ENCODE measurements at places on chromosomes 3 and 15.

GRCh38 chr3:168417016-168417415, 321.3 kb upstream of the GOLIM4 start:
- DNase-seq = no peak

DNA sequence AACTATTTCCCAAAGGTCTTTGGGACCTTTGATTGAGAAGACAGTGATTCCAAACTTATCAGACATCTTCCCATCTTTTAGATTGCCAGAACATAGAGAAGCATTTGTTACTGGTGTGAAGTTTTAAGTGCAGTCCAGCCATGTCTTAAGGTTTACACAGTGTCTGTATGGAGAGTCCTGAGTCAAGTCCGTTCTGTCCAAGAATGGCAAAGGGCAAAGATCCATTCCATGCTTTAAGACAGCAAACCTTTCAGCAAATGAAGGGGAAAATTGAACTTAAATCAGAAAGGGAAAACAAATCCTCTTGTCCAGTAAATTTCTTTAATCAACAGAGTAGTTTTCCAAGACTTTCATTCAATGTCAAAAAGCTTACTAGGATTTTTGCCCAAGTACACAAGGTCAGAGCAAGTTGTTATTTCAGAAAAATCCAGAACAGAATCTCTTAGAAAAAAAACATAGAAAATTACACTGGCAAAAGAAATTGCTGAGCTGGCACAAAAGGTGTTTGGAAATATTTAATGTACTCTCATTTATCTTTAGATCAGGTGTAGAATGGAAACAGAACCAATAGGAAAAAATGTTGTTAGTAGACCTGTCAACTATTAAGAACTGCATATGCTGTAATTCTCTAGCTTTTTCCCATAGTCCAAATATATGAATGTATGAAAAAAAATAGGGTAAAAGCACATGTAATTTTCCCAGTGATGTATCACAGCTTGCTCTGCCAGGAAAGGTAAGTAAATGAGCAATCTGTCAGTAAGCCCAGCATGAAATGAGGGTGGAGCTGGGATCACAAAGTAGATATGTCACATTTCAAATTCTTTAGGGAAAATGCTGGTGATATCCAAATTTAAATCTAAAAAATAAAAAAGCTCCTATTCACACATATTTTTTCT, 1099.9 kb downstream of the TUSC7 start:
- DNase-seq = no peak

DNA sequence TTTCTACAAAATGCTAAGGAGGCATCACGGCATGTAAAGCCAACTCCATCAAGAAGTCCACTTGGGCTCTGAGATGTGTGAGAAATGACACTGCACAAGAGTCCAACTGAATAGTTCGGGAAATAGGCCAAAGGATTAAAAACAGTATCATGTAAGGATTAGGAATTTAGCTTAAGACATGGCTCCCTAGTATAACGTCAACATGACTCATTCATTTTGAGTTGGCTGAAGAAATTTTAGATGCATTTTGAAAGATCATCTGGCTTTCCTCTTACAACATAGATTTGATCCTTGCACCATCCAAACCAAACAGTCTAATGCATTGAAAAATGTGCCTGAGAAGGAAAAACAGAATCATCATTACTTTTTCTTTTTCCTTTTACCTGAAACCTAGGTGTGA, 109.3 kb upstream of the MME start:
- no peak for DNase-seq

DNA sequence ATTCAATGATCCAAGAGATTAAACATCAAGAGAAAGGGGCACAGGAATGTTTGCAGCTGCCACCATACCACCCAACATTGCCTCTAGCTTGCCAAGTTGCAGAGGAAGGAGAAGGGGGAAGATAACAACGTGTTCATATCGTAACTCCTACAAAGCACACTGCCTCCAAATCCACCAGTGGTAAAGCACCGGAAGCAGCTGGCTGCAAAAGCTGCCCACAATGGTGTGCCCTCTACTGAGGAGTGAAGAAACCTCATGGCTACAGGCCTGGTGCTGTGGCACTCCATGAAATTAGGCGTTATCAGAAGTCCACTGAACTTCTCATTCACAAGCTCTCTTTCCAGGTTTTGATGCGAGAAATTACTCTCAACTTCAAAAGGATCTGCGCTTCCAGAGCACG, 263.9 kb upstream of the STT3B start:
- DNase-seq = no peak

GRCh38 chr3:139689708-139690228, 12.0 kb upstream of the NMNAT3 start:
- no peak for DNase-seq

- DNase-seq = no peak
These were observed 83.3 kb downstream of the MEX3B start for GRCh38 chr15:81962482-81962881.

DNA sequence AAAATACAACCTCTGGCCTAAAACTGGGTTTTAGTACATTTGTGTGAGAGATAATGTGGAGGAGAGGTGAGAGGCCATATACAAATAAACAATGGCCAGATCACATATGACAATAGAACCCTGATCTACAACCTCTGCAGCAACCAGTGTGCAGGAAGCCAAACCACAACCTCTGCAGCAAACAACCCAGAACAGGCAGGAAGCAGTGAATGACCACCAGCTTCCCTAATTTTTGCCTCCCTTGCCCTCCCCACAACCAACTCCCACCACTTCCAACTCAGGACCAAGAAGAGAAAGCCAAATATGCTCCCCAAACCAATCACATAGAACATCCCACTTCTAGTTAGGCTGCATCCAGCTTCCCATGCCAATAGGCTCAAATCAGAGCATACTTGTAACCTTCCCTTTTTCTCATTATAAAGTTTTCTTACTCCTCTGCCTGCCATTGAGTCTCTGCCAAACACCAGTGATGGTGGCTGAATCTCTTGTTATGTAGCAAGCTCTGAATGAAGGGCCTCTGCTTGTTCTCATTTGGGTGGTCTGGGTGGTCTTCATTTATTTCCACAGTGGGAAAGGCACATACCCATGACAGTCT, 102.6 kb upstream of the GAP43 start:
- no peak for DNase-seq

GRCh38 chr3:61055447-61055846, 195.8 kb downstream of the FHIT start:
- DNase-seq = no peak

DNA sequence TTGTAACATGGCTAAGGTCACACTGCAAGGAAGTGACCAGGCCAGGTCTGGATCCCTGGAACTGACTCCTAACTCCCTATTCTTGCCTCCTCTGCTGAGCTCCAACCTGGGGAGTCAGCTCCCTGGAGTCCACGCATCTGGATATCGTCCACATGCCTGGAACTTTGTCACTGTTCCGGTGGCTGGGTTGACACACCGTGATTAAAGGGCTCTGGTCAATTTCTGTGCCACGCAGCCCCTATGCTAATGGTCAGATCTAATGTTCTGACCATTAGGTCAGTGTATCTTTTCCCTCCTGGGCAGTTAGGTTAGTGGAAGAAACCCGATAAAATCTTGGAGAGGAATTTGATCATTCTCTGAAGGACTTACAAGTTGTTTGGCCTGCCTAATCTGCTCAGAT, 1.6 kb upstream of the TPM1 start:
- DNase-seq = no peak

DNA sequence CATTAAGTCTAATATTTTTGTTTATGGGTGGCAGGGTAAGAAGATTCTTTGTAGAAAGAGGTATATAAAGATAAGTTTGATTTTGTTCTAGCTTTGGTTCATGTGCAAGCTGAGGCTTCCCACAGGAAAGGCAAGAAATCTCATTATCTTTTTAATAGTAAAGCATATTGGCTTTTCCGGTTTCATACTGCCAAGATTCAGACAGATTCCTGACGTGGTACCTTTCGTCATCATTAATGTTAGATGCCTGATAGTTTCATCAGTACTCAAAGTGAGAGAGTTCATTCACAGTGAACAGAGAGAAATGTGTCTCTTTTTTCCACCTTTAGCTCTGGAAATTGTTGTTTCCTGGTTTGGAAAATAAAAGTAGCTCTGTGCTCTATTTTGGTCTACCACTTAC, 16.5 kb downstream of the TPM1 start:
- no peak for DNase-seq
